ENCODE measurements at places on chromosomes 7 and 10.

DNA sequence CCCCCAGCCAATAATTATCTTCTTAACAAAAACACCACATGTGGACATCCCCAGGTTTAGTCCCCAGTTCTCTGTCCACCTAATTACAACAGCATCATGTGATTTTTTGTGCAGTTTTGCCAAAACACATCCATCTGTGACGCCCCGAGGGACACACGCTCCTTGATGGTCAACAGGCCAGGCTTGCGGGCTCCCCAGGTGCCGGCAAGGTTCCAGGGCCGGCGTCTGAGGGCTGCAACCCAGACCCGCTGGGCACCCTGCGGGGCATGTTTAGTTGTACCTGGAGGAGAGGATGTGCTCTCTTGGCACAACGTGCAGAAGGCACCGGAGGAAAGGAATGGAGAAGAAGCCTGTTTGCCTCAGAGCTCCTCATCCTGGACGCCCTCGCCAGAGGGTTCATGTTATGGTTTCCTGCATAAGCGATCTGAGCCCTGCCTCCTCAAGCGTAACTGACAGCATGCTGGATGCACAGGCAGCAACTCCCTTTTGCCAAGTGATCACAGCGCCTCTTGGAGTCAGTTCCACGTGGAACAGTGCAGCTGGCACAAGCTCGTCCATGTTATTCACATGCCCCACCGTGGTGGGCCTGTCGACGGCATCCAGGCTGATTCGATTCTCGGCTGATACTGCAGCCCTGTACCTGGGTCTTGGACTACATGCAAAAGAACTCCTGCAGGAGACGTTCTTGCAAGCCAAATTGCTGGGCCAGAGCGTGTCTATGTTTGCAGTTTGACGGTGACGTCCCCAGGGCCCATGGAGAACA is 41.6 kb downstream of the JAKMIP3 start:
- DNase-seq, result no peak

DNA sequence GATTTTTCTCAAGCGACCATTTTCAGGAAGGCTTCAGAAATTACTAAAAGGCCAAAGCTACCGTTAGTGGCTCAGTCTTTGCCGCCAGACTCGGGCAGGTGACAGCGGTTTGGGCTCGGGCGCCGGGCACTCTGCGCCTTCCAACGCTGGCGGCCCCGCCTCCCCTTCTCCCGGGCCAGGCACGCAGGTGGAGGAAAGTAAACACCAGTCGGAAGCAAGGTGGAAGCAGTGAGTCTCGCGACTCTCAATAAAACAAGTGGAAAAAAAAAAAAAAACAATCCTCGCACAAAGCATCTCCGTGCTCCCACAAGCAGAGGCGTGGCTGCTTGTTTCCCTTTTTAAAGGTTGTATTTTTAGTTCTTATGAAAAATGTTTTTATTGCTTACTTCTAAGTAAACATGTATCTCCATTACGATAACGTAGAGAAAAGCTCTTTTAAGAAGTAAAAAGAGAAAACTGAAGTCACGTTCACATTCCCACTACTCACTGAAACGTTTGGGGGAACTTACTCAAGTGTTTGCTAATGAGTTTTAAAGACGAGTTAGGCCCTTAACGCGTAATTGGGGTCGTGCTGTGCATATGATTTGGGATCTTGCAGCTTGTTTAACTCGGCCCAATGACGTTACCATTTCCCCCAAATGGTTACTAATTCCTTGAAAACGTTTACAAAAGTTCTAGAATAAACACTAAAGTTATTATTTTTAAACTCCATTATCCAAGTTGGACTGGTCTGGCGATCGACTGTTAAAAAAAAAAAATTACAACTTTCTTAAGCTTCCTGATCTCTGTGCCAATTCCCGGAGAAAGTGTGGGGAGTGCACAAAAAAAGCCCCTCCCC is 864 bp downstream of the CDCA7L start:
- no peak for DNase-seq

DNA sequence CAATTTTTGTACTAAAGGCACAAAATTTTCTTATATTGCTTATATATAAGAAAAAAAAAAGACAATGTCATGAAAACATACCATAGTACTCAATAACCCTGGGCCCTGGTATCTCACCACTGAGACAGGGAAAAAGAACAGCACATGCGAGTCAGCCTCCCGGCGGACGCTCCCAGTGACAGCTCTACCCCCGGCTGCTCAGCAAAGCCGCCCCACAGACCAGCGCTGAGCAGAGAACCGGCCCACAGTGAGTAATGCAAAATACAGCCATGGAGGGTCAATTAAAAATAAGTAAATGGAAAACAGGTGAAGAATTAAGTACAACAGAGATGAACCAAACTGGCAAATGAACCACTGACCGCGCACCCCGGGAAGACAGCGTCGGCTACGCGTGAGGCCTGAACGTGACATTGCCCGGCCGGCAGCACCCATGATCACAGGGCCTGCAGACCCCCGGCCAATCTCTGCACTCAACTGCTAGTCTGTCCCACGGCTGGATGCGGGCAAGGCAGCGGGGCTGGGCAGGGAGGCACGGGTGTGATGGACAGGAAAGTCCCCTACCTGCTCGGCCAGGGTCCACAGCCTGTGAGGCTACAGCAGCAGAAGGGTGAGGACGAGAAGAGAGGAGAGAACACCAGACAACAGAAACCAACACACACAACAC is 175.9 kb downstream of the ZMYND11 start:
- peak; percentile 35 for DNase-seq

DNA sequence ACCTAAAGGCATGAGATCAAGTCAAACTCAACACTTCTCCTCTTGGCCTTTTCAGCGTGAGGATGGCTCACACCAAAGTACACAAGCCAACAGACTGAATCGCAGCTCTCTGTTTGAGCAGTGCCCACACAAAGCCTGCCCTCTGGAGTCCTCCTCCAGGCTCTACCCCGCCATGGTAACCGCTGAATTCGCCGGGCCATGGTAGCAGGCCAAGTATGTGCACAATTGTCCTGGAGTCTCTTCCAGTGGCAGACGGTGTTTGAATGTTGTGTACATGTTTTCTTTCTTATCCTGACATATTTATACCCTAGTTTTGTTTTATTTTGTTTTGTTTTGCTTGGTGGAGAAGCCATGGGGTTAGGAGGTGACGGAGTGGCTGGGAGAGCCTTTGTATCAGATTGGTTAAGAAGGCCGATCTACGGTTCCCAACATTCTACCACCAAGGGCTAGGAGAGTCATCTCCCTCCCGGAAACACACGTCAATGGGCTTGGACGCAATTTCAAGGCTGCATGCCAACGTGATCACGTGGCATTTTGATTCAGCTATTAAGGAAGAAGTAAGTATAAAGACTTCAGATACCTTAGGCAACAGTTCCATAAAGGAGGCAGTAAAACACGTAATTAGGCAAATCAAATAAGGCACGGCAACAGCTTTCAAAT is 12.1 kb upstream of the SHH start:
- no peak for DNase-seq

DNA sequence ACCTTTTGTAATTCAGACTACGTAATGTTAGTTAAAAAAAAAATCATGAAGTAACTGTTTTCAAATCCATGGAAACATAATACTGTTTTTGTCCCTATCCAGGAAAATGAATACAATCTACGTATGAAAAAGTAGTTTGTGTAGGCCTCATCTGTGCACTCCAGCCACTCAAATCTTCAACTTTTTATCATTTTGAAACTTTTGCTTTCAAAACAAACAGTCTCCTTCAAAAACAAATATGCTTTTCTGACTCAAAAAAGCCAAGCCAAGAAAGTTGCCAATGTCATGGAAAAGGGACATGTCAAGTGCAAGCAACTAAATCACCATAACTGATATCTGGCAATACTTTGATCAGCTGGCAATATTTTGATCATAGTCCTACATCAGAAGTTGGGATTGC is 13.1 kb downstream of the THNSL1 start:
- DNase-seq, result no peak

DNA sequence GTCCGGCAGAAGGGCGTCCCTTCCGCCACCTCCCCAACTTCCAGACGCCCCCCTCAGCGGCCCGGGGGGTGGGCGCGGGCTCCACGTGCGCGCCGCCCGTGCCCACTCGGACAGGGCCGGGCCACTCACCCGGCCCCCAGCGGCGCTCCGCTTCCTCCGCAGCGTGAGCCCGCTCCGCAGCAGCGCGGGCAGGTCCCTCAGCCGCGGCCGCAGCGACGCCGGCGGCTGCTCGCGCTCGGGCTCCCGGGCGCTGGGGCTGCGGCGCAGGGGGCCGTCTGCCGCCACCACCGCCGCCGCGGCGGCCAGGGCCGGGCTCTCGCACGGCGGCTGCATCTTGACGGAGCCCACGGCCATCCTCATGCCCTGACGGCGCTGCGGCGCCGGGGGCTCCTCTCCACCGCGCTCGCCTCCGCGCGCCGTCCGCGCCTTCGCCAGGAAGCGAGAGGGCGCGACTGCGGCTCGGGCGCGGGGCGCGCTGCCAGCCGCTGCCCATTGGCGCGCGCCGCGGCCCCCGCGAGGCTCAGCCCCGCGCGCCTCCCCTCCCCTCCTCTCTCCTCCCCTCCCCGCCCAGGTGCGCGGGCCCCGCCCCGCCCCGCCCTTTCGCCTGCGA is at the start of gene RAPGEF5:
Gene RAPGEF5 (minus strand): TSS at position 454 of the 610 bp plus-strand sequence. CDS start 94 bp downstream, at position 360.
- no peak for DNase-seq

GRCh38 chr7:42045961-42046360 is 191.0 kb downstream of the GLI3 start:
- DNase-seq, result no peak

DNA sequence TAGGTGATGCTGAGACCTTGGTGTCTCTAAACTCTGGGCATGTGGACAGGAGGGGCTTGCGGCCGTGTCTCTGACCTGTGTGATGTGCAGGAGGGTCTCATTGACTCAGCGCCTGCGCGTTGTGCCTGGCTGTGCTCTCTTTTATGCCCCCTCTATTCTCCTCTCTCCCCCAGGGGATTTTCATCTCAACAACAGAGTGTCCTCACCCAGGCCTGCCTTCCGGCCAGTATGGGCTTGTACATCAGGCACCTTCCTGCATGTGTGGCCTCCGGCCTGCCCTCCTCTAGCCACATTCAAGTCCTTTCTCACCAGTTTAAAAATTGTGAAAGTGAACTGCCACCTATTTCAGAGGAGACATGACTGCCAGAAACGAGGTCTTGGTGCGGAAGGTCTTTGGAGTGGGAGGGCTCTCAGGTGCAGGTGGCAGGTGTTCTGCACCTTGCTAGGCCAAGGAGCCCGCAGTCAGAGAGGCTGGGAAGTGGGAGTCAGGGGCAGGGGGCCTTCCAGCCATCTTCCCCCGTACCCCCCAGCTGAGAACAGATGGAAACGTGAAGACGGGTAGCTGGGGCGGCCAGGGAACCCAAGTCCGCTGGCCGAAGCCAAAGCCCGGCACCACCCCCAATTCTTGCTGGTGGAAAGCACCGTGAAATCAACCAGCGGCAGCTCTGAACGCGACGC is 531 bp upstream of the INTS15 start:
- DNase-seq, result no peak

- DNase-seq, result no peak
Observed at GRCh38 chr10:1156616-1156886, 100.4 kb downstream of the WDR37 start.

- peak; percentile 6 for DNase-seq
Observed at GRCh38 chr7:157224627-157225026, 85.9 kb downstream of the UBE3C start.

- DNase-seq, result no peak
Observed at GRCh38 chr7:151272405-151272804, 23.9 kb upstream of the SMARCD3 start.

DNA sequence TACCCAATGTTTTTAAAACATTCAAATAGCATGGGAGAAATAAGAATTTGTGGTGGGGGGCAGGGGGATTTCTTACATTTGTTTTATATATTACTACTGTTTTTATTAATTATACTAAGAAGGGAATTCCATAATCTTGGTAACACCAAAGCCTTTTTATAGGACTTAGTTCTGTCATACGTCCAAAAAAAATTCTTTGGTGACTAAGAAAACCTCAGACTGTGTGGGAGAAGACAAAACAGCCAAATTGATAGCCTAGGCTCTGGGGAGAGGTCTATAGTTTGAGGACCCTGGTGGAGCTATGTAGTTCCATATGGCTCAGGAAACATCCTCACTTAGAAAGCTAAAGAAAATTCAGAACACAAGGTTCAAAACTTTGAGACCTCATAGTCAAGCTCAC is 23.4 kb downstream of the ACSM6 start:
- DNase-seq, result no peak

DNA sequence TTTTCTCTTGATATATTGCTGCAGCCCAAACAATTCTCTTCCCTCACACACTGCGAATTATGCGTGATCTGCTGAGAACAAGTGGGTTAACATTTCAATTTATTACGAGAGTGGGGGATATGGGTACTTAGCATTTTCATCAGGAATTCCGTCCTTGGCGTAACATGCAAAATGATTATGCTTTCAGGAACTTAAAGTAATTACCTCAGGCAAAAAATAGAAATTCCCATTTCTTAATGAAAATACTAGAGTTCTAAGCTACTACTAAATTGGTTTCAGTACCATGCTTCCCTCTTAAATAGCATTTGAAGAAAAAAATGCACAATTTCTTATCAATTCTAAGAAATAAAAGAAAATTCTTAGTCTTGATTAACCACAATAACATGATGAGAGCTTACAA is 213.5 kb downstream of the GPAM start:
- no peak for DNase-seq

DNA sequence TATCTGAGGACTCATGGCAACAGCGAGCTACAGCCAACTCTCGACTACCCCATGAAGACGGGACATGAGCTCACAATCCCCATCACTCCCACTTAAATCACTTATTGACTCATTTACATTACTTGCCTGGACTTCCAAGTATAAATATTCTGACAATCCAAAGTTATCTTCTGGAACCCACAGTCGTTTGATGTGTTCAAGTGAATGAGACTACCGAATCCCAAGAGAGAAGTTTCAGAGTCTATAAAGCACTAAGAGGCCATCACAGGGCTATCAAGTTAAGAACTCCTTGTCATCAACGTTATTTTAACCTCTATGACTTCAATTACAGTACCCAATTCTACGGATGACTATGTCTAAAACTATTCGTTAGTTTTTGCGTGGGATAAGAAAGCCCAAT is 11.5 kb upstream of the ANAPC16 start:
- DNase-seq, result peak; percentile 13

DNA sequence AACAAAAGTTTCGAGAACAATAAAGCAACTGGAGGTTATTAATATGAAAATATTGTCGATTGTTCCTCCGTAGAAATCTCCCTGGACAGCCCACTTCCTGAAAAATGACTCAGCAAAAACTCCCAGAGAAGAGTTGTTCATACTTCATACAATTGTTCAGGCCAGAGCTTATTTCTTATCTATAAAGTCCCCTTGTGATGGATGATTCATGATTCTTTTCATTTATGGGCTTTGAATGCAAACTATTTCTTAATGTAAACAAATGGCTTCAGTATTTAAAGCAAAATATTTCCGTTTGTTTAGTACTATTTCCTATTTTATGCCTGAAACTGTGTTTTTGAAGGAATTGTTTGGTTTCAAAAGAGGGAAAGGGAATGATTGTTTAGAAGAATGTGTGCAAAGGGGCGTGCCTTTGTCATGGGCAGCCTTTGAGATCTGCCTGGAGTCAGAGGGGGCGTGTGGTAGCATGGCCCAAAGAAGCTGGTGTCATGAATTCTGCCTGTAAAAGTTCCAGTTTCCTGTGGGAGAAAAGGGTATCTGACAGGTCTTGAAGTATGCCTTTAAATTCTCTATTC is 26.2 kb upstream of the EXOC6 start:
- DNase-seq, result peak; percentile 76

Measured in brain microvascular endothelial cell (primary cell).